Brain pericyte (primary cell): ENCODE measurements at places on chromosomes 11 and 22.

DNA sequence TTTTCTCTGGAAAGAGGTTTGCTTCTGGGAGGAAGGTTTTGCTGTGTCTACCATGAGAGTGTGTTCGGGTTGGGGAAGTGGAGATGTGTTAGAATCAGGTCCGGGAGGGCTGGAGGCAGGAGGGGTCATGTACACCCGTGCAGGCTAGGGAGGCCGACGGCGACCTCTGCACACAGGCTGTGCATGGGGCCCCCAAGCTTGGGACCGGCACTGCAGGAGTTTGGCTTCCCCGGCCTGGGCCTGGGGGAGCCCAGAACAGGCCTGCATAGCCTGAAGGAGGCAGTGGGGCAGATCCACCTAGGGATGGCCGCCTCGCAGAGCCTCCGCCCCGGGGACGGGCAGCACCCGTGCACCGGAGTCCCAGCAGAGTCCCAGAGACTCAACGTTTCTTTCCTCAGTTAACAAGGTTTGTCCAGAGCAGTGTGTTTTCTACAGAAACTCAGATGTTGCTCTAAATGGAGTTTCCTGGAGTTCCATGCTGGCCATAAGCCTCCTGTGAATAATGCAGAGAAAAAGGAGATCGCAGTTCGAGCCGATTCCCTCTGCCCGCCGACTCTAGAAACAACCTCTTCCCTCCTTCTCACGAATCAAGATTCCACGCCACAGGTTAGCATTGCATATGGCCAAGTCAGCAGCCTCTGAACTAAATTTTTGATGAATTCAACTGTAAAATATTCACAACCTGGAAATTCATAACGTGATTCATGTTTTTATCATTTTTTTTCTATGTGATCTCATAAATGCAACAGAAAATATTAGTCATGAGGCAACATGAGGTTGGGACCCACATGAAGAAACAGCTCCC lies 427.3 kb downstream of the BRD1 start:
- DNase-seq, result no peak

GRCh38 chr11:3104051-3104714 lies 47.0 kb upstream of the CARS1 start:
- no peak for DNase-seq

GRCh38 chr11:10743354-10744000 lies 7.6 kb upstream of the CTR9 start:
- DNase-seq, result no peak

- DNase-seq, result no peak
Observed at GRCh38 chr11:32939046-32939445, 46.4 kb downstream of the QSER1 start.

DNA sequence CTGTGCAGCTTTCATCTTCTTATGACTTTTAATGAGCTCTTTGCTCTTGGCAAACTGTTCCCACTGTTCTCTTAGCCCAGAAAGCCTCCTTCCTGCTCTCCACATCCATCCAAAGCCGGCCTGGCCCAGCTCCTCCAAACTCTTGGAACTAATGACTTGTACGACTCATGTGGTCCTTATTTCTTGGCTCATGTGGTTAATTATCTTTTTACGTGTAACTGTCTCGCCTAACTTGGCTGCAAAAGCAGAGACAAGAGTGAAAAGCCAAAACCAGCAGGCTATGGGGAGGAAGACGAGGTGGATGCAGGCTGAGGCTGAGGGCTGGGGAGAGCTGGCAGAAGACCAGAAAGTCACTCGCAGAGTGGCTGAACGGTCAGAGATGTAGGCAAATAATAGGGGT lies 5.5 kb downstream of the CSNK2A3 start:
- no peak for DNase-seq

DNA sequence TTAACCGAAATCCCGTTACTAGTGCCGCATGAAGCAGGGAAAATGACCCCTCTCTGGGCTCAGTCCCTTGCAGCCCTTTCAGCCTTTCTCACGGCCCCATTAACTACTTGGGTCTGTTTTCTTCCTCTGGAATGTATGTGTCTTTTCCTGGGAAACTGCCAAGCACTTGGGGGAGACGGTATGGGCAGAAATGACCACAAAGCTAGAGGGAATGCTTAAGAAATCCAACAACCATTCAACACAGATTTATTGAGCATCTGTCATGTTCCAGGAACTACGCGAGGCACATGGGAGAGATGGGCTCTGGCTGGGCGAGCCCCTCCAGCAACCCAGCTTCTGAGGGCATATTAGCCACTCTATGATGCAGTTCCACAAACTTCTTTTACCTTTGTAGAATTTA lies 462.6 kb downstream of the BUD13 start:
- no peak for DNase-seq
